ENCODE measurements at places on chromosomes 11 and 22.
A peak's percentile ranks its signal among the peaks of the same experiment; 100 is the strongest.

DNA sequence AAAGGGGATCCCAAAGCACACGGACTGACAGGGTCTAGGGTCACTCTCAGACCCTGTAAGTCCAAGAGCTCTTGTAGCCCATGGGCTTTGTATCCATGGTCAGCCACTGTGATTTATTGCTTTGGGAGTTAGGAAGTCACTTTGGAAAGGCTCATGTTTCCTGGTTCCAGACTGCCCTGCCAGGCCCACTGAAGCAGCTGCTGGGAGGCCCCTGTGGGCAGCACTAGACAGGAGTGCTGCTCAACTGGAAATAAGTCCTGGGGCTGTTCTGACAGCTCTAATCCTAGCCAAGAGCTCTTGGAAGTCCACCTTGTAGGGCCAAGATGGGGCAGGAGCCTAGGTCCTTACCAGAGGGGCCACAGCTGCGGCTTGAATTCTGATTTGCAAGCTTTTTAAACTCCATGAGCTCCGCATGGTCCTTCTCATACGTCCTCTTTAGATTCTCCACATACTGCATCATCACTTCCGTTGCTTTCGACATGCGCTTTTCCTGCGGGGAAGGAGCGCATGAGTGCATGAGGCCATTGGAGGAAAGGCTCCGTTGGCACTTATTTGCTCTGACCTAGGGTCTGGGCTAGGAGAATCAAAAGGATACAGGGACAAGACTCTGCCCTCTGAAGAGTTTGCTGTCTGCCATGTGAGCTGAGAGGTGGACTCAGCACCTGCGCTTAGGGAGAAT is 32.2 kb upstream of the LYVE1 start:
- DNase-seq = no peak

- no peak for DNase-seq
These were observed 764.2 kb downstream of the BRD1 start for GRCh38 chr22:49063545-49063890.

GRCh38 chr22:28706845-28707244 is 27.2 kb upstream of the TTC28 start:
- DNase-seq = no peak

GRCh38 chr11:113392236-113392921 is 4.8 kb downstream of the ANKK1 start:
- peak; percentile 14 for DNase-seq

DNA sequence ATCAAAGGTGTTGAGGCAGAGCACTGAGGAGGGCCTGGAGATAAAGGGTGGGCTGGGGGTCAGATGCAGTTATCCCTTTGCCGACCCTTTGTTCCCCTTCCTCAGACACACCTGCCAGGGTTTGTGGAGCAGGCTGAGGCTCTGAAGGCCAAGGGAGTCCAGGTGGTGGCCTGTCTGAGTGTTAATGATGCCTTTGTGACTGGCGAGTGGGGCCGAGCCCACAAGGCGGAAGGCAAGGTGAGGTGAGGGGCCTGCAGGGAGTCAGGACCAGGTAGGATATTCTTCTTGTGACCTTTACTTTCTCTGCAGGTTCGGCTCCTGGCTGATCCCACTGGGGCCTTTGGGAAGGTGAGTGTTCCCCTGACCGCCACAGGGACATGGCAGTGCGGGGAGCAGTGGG is 2.6 kb downstream of the PRDX5 start:
- no peak for DNase-seq

- no peak for DNase-seq
These were observed 50.8 kb upstream of the OR4C15 start for GRCh38 chr11:55503449-55503848.

GRCh38 chr22:39527481-39527961 is 5.0 kb downstream of the RPS19BP1 start:
- no peak for DNase-seq

DNA sequence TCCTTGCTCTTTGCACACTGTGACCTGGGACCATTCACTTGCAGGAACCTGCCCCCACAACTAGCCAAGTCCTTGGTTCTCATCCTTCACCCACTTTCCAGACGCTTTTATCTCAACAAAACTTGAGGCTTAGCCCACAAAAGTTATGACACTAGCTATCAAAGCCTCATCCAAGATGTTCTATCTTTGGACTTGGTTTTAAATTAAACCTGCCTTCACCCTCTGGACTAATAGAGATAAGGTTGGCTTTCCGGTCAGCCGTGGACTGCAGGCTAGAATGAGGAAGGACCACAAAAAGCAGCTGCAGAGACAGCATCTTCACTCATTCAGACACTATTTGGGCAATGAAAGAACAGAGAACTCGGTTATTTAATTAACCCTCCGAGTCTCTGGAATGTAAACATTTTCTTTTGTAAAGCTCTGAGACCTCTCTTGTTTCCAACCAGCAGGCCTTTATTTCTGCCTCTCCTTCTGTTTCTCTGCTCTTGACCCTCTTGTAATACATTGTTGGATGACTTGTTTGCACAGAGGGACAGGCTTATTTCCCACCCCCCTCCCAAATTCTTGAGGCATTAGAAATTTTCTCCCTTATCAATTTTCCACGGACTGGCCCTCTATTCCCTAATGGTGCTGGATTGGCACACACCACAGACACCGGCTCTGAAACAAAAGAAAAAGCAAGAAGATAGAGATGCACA is 41.4 kb downstream of the ARL14EP start:
- DNase-seq = no peak

- DNase-seq = no peak
These were observed 326.3 kb downstream of the ETS1 start for GRCh38 chr11:128261011-128261421.

GRCh38 chr11:93614173-93614722 is 47.2 kb upstream of the CEP295 start:
- no peak for DNase-seq

GRCh38 chr22:27538666-27539065 is 262.9 kb downstream of the MN1 start:
- no peak for DNase-seq

GRCh38 chr11:17585911-17586695 is 39.0 kb downstream of the OTOG start:
- DNase-seq = no peak

GRCh38 chr11:2375964-2376551 is 1.1 kb upstream of the CD81 start:
- no peak for DNase-seq

- no peak for DNase-seq
These were observed 969 bp downstream of the SCN3B start for GRCh38 chr11:123653483-123653826.

DNA sequence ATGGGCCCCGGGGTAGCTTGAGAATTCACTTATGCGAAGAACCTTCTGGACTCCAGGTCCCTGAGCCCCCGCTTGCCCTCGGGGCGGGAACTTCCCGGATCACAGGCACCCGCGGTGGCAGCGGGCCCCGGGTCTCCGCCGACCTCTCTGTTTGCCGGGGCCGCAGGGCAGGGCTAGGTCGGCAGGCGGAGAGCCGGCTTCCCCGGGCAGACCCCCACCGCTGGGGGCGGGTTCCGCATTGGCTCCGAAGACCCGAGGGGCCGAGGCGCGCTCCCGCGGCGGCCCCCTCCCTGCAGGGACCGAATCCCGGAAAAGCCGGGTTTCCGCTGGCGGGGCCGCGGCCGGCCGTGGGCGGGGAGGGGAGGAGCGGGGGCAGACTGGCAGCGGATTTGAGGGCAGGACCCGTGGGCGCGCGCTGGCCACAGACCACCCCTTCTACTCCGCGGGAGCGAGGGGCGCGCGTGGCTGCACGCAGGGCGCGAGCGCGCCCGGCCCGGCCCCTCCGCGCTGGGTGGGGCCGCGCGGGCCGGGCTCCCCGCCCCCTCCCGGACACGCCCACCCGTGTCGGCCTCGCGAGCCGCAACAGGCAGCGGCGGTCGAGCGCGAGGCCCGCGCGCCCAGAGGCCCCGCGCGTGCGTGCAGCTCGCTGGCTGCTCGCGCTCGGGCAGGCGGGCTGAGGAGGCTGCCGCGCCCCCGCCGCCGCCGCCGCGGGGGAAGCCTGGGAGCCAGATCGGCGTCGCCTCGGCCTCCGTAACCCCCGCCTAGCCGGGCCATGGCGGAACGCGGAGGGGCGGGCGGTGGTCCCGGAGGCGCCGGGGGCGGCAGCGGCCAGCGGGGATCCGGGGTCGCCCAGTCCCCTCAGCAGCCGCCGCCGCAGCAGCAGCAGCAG is at the start of gene PACS1:
Gene PACS1 (plus strand): TSS at position 558 of the 889 bp plus-strand sequence. CDS start 215 bp downstream, at position 773.
- DNase-seq = peak; percentile 70

DNA sequence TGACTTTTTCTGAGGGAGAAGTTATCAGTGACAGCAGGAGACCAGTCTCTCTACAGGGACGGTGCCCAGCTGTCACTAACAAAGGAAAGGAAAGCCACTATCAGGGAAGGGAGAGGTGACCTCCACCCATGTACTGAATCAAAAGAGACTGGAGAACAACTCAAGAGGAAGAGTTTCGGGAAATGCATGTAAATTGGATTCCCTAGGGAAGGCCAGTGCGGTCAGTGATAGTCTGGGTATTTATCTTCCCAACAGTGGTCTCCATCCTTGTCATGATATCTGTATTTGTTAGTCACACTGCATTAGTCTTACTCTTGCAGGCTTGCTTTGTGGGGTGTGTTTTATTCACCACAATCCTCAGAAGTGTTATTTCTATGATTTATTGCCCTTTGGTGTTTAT is 193.4 kb upstream of the KIRREL3 start:
- no peak for DNase-seq

- DNase-seq = no peak
These were observed 54.0 kb upstream of the CECR2 start for GRCh38 chr22:17315310-17315709.

DNA sequence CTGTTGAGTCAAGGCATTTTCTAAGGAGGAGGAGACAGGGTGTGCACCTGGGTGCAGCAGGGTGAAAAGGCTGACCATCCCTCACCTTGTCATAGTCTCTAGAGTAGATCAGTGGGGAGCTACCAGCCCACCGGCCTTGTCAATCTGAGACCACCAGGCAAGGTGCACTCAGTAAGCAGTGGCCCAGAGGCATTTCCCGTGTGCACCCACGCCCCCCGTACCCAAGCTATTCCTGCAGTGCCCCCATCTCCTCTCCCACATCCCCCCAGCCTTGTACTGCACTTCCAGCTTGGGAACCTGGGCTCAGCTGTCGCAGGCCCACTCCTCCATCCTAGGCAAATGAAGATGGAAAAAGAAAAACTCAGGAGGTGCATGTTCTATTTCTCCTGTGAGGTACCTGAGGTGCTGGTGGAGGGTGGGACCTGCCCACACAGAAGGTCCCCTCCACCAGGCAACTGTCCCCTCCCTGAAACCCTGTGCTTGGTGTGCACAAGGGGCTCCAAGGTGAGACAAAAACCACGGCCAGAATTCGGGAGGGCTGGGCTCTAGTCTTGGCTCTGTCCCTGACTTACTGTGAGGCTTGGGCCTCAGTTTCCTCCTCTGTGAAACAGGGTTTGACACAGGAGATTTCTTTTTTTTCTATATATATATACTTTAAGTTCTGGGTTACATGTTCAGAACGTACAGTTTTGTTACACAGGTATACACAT is 8.4 kb downstream of the P2RY2 start:
- DNase-seq = no peak

DNA sequence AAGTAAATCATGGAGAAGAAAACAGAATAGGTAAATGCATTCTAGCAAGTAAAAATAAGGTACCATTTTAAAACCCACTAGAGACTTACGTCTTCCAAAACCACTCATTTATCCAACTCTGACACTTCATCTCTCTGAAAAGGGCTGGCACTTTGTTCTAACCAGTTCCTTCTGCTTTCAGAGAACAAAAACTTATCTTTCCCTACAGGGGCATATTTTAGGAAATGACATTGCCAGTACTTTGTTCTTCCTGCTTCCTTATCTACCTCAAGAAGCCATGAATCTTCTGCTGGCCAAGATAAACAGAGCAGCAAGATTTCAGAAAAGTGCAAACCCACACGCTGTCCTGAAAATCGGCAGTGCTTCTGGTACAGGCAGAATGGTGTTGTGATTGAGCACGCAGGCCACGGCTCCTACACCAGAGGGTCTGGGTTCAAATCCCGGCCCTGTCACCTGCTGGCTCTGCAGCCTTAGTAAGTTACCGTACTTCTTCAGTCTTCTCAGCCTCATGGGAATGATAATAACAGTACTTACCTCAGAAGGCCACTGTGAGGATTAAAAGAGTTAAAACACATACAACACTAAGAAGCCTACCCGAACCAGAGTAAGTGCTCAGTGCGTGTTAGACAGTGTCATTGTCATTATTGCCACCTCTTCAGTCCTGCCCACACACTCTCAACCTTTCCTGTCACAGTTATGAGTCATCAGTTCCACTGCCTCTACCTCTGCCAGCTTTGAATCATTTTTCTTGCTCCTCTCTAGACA is 11.0 kb downstream of the MPZL3 start:
- DNase-seq = no peak

GRCh38 chr11:1863352-1864216 is 10.7 kb downstream of the LSP1 start:
- peak; percentile 87 for DNase-seq

GRCh38 chr11:79150320-79150719 is 290.5 kb downstream of the TENM4 start:
- no peak for DNase-seq

DNA sequence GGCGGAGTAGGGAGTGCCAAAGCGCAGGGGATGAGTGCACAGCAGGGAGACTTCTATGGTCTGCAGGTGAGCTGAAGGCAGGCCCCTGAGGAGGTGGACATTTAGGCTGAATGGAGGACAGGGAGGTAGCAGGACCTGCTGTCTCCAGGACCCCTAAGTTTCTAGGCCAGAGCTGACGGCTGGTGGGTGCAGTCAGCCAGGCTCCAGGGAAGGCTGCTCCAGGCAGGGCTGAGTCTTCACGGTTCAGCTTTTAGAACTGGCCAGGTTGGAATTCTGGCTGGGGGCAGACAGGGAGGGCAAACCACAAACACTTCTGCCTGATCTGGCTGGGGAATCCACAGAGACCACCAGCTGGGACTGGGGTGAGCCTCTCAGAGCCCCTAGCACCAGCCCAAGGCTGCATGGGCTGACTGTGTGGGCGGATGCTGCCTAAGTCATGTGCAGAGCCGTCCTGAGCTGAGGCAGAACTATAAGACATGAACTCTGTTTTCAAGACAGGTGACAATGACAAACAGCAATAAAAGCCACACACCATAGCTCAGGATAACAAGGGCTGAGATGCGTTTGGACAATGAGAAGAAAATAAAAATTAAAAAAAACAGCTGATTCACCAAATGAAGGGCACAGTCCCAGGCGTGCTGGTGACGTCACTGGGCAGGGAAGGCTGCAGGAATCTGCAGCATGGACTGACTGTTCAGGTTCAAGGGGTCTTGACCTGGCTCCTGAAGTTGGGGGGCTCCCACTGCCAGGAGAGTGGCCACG is 10.4 kb upstream of the MALAT1 start:
- peak; percentile 88 for DNase-seq

DNA sequence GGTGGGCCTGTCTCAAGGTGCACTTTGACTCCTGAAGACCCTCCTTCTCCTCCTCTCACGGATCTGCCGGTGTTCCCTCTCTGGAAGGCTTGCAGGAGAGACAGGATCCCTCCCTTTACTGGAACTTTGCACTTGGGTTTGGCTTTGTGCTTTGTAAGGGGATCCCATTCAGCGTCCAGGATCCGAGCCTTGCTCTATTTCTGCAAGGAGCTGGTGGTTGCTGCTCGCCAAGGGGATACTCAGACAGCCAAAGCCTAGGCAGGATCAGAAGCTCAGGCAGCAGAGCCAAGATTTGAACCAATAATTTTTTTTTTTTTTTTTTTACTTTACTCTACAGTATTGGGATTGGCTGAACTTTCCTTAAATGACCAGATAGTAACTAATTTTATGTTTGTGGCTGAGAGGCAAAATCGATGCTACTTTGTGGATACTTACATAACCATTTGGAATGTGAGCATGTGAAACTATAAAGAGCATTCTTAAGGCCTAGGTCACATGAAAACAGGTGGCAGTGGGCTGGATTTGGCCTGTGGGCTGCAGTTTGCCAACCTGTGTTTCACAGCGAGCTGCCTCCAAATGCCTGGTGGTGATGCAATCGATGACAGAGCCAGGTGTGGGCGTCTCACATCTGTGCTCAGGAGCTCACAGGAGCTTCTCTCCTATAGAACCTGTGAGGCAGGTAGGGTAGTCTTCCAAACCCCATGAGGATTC is 25.2 kb downstream of the BCR start:
- no peak for DNase-seq
